Nephron progenitor cell (in vitro differentiated cells): ENCODE measurements at places on chromosomes 3 and 15.

GRCh38 chr3:186099178-186099577 lies 9.7 kb downstream of the ETV5 start:
- no peak for DNase-seq

DNA sequence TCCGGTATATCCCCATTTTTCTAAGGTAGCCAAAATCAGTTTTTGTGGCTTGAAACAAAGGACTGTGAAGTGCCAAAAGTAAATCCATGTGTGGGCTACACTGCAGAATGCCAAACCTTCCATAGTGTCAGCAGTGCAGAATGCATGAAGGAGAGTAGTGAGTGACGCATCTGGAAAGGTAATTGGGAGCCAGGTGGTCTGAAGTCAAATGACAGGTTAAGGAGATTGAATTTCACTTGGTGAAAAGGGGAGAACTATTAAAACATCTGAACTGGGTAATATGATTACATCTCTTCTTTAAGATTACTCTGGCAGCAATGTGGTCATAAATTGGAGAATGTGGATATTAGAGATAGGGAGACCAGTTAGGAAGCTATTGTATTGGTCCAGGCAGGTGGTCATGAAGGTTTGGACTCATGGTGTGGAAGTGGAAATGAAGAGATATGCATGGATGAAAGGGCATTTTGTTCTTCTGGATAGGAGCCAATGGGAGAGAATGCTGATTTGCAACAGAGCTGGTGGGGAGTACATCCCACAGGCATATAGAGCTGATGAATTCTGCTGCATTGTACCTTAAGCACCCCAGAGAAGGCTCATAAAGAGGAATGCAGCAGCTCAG lies 118.2 kb downstream of the ECT2 start:
- DNase-seq = no peak

DNA sequence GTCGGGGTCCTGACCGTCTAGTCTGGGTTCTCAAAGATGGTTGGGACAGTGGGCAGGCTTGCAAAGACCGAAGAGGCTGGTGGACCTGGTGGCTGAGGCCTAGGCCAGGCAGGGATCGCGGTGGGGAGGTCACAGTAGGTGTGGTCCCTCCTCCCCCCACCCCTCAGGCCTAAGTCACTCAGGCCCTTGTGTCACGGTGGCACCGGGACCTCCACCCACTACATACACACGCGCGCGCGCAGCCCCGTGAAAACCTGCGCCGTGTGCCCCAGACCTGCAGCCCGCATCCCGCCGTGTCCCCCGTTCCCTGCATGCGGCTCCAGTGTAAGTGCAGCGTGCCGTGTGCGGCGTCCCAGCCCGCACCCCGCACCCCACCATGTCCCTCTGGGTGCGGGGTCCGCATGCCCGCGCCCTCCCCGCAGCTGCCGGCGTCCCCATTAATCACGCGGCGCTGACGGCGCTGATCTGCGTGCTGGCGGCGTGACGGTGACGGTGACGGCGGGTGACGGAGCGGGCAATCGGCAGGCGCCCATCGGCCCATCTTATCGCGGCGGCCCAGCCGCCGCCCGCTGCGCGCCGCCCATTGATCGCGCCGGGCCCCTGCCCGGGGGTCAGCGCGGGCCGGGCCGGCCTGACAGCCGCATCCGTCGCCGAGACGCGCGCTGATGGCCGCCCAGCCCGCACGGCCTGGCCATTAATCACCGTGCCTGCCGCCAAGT lies 24.4 kb downstream of the SEC61A1 start:
- DNase-seq = peak; percentile 66

DNA sequence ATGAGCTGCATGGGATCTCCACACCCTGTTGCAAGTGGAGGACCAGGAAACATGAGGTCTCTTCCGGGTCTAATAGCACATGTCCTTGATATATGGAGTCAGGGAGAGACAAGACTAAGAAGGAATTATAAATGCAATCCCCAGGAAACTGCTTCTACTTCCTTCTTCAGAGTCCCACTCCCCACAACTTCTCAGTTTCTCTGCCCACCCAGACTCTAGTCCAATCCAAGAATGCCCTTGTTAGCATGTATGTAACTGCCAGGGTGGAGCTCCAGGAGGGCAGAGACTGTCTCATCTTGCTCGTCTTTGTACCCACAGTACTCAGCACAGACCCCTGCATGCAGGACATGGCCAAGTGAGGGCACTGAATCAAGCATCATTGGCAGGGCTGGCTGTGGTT lies 8.3 kb downstream of the DAPK2 start:
- DNase-seq = no peak

DNA sequence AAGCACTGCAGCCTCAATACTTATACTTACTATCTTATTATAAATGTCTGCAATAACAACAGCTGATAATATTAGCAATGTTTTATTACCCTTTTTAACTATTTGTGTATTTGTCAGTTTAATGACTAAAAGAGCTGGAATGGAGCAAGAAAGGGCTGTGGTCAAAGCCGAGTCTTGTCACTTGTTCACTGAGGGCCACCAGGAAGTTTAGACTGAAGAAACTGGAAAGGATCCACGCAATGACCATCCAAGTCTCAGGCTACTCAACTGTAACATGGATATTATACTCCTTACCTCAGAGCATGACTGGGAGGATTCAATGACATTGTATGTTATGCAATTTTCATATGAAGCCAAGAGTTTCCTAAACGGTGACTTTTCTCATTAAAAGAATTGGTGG lies 90.4 kb downstream of the TJP1 start:
- no peak for DNase-seq

DNA sequence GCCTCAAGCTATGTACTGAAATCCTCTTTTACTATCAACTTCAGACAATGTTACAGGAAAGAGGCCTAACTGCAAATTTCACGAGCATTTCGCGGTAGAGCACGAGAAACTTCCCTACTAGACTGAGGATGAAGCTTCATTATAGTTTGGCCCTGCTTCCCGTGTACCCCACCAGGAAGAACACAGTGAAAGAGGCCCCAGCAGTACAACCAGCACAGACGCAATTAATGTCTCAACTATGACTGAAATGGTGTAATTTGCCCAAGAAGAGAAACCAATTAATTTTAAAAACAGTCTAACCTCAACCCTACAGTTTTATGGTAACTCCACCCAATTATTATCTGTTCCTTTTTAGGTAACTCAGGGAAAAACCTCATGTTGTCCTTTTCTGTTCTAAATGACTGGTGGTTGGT lies 12.1 kb downstream of the CHSY1 start:
- no peak for DNase-seq

GRCh38 chr3:29892976-29893554 lies 612.2 kb downstream of the RBMS3 start:
- DNase-seq = no peak

DNA sequence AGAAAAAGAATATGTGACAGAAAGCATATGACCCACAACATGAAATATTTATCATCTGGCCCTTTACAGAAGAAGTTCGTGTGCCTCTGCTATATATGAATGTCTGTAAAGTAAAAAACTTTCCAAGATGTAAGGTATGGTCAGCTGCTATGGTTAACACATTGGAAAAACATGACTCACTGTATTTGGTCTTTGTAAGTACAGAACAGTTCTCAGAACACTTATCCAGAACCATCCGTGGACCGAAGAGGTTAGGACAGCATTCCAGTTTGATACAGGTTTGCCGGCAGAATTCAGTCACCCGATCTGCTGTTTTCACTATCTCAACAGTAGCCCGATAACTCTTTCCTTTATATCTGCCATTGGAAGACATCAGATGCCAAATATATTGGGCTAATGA lies 13.5 kb upstream of the STIMATE start:
- DNase-seq = no peak

DNA sequence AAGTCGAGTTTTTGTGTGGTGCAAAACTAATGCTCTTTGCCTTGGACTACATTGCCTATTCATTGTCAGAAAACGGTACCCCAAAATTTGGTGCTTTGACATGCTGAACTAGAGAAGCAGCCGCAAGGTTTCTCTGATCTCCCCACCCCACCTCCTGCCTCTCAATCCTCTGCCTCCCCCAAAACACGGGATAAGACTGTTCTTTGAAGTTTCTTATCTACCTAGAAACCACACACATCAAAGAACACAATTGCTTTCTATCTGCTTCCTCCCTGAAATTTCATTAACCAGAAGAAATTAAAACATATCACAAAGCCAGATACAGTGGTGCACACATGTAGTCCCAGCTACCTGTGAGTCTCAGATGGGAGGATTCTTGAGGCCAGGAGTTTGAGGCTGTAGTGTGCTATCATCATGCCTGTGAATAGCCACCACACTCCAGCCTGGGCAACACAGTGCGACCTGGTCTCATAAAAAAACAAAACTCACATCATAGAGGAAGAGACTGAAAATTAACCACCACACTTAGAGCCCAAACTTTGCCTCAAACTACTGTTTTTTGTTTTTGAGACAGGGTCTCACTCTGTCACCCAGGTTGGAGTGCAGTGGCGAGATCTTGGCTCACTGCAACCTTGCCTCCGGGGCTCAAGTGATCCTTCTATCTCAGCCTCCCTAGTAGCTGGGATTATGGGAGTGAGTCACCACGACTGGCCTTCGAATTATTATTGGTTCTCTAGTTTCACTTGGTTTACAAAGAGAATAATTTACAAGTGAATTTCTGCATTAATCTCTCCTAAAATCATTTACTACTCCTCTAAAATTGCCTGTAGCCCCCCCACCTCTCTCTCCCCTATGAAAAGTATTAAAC lies 2.7 kb upstream of the PCNP start:
- no peak for DNase-seq

DNA sequence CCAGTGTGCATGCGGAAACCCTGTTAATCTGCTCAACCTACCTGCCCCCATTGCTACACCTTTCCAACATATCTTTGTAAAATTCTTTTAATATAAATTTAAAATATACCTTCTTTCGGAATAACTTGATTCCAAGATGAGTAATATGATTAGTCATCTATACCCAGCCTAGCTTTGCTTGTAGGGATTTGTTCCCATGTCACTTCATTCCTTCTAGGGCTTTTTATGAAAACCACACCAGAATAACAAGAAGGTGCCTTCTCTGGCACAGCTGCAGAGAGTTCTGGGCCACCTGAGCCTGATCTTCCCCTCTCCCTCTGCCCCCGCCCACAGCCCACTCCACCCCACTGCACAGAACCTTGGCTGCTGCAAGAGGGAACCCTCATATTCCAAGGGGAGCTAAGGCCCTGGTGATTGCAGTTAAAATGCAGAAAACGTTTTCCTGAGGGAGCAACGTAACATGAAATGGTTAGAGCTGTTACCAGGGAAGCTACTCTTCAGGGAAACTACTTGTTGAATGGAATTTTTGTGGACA lies 38.6 kb upstream of the HACD2 start:
- no peak for DNase-seq

DNA sequence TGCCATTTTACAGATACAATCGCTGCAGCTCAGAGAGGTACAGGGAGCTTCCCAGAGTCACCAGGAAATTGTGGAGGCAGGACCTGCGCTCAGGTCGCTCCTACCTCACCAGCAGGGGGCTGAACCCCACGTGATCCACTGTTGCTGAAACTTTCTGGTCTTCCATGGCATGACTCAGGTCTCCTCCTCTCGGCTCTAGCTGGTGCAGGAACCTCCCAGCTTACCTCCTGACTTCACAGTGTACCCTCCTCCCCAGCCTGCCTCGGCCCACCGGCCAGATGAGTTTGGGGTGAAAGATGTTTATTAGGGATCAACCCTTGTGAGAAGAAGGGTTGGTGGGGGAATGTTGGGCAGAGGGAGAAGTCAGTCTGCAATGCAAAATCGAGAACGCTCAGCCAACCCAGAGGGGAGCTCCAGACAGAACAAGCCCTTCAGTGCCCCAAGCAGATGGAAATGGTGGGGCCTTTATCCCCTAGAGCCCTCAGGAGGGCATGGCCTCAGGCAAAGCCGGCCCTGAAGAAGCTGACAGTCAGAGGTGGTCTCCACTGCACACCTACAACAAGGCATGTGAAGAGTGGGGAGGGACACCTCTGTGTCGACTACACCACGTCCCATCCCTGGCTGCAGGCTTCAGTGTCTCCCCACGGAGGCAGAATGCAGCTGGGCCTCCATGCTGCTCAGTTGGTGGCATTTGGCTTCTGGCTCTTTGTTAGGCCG lies 118.6 kb upstream of the PRR20G start:
- DNase-seq = no peak

DNA sequence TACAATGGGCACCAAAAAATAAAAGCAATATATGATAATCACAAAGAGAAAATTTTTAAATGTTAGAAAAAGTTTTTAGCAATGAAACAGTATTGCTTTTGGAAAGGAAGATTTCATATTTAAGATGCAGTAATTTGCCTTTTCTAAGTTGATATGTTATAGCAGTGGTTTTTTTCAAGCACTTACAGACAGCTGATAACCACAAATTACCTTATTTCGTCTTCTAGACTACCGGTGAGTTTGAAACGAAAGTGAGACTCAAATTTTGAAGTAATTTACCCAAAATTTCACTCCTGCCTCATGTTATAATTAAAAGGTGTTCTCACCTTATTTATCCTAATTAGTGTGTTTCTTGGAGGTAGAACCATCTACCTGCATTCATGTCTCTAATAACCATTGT lies 207.8 kb downstream of the MCTP2 start:
- no peak for DNase-seq
